Activated naive CD8-positive, alpha-beta T cell treated with anti-CD3 and anti-CD28 coated beads for 36 hours (primary cell): ENCODE measurements at places on chromosomes 13 and 19. TPM values are rescaled to one million over a fixed set of nuclear protein-coding genes. Genes with fewer than 3 reads are reported as not detected.

Gene RAB3A
- total RNA-seq = 3.9 TPM

Gene ZNF850
- total RNA-seq = 13.6 TPM

Gene CBY2
- not detected for total RNA-seq

Gene CPB2
- not detected for total RNA-seq

Gene RAVER1
- total RNA-seq = 107 TPM

Gene NR2C2AP
- 47.6 TPM for total RNA-seq

Gene PSG3
- total RNA-seq = not detected

Gene CARM1
- total RNA-seq = 86.8 TPM

DNA sequence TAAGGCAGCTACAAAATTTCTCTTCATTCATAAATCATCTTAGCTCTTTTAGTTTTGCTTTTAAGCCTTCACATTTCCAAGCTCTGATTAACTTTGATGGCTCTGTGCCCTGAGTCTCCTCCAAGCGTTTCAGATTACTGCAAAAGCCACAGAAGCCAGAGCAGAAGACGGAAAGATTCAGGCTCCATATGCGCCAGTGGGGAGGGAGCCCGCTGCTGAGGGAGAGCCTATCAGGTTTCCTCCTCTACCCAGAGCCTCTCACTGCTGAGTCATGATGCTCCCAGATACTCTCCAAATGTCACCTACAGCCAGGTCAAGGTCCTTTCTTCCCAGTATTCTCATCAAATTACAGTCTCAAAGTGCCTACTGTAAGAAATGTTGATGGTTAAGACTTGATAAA lies 193.6 kb downstream of the RAP2A start:
- DNase-seq = no peak

- peak; percentile 68 for DNase-seq
These were observed 11.2 kb upstream of the PRR19 start for GRCh38 chr19:42290523-42291434.

GRCh38 chr13:42745655-42746054 lies 35.7 kb upstream of the FAM216B start:
- no peak for DNase-seq
